ENCODE measurements at places on chromosomes 13 and 19.
A peak's percentile ranks its signal among the peaks of the same experiment; 100 is the strongest.

GRCh38 chr19:18846862-18847548, 15.2 kb downstream of the UPF1 start:
- DNase-seq = peak; percentile 53

- no peak for DNase-seq
Measured at GRCh38 chr13:52975969-52976368, 52.6 kb upstream of the OLFM4 start.

GRCh38 chr13:83773961-83774360, 108.3 kb downstream of the SLITRK1 start:
- DNase-seq = no peak

DNA sequence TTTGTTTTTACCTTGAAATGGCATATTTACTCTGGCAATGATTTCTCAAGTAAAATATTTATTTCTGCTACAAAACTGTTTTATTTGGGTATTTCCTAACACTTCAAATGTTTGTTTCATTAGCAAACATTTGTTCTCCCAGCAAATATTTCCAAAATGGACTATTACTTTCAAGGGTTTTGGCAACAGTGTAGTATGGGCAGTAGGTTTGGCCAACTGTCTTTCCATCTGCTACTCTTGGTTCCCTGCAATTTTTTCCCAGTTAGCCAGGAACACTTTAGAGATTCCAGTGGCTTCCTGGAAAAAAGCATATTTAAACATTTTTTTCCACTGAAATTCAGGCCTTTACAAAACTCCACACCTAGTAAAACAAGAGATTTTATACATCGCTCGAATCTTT, 466.6 kb downstream of the SLITRK6 start:
- DNase-seq = no peak

DNA sequence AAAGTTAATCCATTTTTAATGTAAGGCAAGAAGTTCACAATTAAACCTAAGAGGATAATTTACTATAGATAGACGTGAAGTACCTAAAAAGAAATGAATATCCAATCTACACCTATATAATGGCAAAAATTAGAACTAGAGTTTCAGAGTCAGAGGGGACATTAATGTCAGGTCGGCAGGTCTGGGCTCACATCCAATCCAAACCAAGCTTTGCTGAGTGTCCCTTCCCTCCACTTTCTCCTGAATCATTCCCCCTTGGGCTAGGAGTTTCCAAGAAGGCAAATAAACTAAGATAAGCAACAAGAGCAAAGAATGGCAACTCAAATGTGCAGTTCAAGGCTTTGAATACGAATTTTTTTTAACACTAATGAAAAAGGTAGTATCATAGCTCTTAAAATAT, 2.9 kb downstream of the FLT3 start:
- DNase-seq = no peak

DNA sequence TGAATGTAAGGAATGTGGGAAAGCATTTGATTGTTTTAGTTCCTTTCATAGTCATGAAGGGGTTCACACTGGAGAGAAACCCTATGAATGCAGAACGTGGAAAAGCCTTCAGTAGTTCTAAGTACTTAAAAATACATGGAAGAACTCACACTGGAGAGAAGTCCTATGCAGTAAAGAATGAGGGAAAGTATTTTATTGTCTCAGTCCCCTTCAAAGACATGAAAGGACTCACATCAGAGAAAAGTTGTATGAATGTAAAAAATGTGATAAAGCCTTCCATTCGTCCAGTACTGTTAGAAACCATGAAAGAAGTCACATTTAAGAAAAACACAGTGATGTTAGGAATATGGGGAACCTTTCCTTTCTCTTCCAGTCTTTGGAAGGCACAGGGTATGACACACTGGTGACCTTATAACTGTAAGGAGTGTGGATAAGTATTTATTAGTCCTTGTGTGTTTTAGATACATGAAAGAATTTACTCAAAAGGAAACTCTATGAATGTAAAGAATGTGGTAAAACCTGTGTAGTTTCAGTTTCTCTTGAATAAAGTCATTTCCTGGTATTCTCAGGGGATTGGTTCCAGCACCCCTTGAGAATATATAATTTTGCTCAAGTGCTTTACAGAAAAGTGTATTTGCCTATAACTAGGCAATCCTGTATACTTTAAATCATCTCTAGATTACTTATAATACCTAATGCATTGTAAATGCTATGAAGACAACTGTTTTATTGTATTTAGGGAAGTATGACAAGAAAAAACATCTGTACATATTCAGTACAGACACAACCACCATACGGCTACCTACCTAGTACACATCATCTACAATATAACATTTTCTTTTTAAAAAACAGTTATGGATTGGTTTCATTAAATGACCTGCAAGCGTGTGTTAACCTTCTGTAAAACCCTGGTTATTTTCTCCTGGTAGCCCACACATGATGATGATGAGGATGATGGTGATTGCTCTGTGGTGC, 52.8 kb downstream of the ZNF823 start:
- DNase-seq = no peak
